ENCODE measurements at places on chromosomes 1 and 21. TPM values are rescaled to one million over a fixed set of nuclear protein-coding genes. Genes with fewer than 3 reads are reported as not detected.

C8B gene
- total RNA-seq = not detected

MEX3A gene
- total RNA-seq = 0.76 TPM

LENEP gene
- total RNA-seq = not detected

CRYAA gene
- 0.18 TPM for total RNA-seq

NCAM2 gene
- not detected for total RNA-seq

SLAMF8 gene
- 0.09 TPM for total RNA-seq

TRAF3IP3 gene
- not detected for total RNA-seq

OR2T12 gene
- total RNA-seq = not detected

URB2 gene
- 16.5 TPM for total RNA-seq

KPRP gene
- not detected for total RNA-seq

PDIK1L gene
- 1.9 TPM for total RNA-seq

S100A2 gene
- 26.8 TPM for total RNA-seq

LAMB3 gene
- 19.4 TPM for total RNA-seq

USP1 gene
- total RNA-seq = 20.7 TPM

TSTD1 gene
- not detected for total RNA-seq

MSH4 gene
- total RNA-seq = 0.02 TPM

FAM151A gene
- total RNA-seq = 0.34 TPM

ISG15 gene
- 12.9 TPM for total RNA-seq

LIN28A gene
- total RNA-seq = not detected

OR6K3 gene
- total RNA-seq = not detected
